ENCODE measurements at places on chromosomes 4 and X.

GRCh38 chrX:40068048-40068447 is 29.7 kb downstream of the BCOR start:
- no peak for DNase-seq

GRCh38 chrX:31233941-31234496 is 162.2 kb upstream of the FTHL17 start:
- DNase-seq: no peak

- no peak for DNase-seq
Observed at GRCh38 chr4:51851937-51852290, 9.0 kb downstream of the DCUN1D4 start.

DNA sequence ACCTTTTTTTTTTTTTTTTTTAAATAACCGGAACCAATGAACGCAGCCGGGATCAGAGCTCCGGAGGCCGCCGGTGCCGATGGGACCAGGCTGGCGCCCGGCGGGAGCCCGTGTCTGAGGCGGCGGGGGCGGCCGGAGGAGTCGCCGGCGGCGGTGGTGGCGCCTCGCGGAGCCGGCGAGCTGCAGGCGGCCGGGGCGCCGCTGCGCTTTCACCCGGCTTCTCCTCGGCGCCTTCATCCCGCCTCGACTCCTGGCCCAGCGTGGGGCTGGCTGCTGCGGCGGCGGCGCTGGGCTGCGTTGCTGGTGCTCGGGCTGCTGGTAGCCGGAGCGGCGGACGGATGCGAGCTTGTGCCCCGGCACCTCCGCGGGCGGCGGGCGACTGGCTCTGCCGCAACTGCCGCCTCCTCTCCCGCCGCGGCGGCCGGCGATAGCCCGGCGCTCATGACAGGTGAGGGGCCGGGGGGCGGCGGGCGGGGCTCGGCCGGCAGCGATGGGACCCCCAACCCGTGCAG is 337 bp downstream of the STIM2 start:
- no peak for DNase-seq

GRCh38 chr4:6620891-6621555 is 19.5 kb upstream of the MRFAP1 start:
- no peak for DNase-seq

- no peak for DNase-seq
Observed at GRCh38 chr4:24887881-24888430, 24.9 kb downstream of the CCDC149 start.

DNA sequence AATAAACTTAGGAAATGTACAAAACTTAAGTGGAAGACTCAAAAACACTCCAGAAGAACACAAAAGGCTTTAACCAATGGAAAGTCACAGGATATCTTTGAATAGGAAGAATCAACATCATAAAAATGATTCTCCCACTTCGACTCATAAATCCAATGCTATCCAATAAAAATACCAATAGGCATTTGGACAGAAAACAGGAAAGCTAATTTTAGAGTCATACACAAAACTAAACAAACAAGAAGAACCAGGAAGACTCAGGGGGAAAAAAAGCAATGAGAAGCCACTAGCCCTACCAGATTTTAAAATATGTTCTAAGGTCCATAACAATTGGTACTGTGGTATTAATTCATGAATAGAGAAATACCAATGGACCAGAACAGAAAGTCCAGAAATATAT is 28.2 kb downstream of the SLC9A7 start:
- DNase-seq: no peak

DNA sequence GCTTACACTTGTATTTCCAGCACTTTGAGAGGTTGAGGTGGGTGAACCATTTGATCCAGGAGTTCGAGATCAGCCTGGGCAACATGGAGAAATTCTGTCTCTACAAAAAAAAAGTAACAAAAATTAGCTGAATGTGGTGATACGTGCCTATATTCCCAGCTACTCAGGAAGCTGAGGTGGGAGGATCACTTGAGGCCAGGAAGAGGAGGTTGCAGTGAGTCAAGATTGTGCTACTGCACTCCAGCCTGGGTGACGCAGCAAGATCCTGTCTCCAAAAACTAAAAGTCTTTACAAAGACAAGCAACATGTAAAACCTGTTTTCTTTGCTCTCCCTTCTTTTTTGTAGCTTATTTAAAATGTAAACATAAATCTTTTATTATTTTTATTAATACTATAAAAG is 1156.1 kb downstream of the FAT4 start:
- DNase-seq: no peak

DNA sequence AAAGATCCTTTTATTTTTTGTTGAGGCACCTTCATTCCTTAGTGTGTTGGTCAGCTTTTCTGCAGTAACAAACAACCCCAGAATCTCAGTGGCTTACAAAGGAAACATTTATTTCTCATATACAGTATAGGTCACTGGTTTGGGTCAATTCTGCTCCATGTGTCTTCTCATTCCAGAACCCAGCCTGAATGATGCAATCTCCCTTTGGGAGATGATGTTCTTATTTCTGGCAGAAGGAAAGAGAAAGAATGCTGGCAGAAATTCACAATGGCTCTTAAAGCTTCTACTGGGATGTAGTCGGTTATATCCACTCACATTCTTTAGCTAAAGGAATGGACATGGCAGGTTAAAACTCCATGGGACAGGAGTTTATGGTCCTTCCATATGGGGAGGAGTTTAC is 42.3 kb downstream of the IDS start:
- DNase-seq: peak; percentile 76

DNA sequence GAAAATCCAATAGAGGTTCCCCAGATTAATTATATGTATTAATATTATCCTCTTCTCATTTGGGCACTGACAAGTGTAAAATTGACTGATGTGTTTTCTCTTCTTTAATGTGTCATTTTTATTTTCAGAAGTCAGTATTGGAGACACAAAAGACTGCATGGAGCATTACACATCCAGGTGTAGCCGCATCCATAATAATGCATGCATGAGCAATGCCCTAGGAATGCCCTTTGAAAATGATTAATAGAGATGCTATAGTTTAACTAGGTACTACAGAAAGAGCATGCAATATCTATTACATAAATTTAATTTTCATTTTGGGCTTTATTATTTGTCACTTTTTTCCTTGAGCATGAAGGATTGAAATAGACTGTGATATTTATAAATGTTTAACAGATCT is 509.9 kb downstream of the SPOCK3 start:
- no peak for DNase-seq

DNA sequence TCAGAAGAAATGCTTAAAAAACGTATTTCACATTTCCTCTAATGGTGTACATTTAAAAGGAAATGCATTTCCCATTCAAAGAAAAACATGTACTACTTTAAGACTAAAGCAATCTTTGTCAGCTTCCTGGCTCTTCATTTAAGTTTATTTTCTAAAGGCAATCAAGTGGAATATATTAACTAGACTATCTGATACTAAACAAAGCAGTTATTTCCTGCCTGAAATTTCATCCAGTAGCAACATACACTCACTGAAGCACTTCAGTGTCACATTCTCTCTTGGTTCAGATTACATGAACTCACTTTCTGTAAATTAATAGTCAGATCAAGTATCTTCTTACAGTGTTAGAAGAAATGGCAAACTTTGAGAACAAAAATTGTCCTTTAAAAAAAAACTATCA is 42.5 kb downstream of the LRBA start:
- no peak for DNase-seq

- DNase-seq: no peak
Observed at GRCh38 chrX:103513476-103514108, 5.7 kb downstream of the RAB40A start.

DNA sequence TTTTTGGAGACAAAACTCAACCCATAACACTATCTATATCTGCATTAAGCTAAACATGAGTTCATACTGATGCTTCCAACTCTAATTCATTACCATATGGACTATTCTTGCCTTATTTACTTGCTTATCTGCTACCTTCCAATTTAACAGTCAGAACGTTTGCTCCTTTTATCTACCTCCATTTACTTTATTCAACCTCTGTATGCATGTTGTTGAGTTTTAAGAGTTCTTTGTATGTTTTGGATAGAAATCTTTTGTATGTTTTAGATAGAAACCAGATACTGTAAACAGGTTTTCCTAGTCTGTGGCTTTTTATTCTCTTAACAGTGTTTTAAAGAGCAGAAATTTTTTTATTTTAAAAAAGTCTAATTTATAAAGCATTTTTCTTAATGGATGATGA is 542.2 kb upstream of the NDST4 start:
- DNase-seq: no peak

GRCh38 chr4:189071241-189071640 is 869.4 kb upstream of the FRG1 start:
- DNase-seq: no peak

GRCh38 chrX:153857348-153857903 is 27.1 kb upstream of the PDZD4 start:
- DNase-seq: no peak

DNA sequence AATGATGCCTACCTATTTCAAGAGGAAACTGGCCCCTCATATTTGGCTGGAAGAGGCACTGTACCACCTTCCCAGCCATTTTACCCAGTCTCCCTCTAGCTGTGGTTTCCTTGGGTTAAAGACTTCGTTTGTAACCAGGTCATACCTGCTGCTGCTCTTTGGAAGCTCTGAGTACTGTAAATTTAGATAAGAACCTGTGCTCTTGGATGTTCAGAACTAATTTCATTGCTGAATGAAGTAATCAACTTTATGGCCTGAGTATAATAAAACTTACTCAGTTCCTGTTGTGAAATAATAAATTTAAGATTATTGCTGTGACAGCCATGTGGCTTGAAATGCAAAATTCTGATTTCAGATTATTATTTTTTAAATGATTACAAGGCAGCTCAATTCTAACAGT is 12.2 kb downstream of the MTTP start:
- no peak for DNase-seq

DNA sequence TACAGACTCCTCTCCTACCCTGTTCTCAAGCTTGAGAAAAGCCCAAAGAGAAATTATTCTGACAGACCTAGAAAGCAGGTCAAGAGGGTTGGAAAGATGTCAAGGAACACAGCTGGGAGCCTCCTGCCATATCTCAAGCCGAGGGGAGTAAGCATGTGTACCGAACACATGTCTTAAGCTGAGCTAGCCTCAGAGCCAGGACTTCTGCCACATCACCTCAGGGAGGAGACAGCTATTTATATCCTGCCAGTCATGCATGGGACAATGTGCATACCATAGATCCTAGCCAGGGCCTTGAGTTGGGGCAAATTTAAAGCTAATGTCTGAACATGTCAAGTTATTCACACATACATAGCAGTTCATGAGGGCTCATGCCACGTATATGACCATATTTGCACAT is 11.8 kb downstream of the TMEM31 start:
- DNase-seq: no peak

DNA sequence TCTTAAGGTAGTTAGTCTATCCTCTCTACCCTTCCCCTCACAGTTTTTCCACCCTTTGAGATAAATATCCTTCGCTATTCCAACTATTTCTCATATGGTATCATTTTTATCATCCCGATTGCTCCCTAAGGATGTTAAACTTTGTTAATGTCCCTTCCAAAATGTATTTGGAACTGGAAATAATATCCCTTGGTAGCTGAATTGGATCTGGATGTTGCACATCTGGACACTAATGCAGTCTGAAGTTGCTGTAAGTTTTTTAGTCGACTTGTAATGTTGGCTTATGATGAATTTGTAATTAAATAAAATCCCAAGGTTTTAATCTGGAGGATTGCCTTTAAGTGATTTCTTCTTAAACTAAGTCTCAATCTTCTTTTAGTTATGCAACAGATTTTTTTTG is 22.5 kb downstream of the XIAP start:
- no peak for DNase-seq

DNA sequence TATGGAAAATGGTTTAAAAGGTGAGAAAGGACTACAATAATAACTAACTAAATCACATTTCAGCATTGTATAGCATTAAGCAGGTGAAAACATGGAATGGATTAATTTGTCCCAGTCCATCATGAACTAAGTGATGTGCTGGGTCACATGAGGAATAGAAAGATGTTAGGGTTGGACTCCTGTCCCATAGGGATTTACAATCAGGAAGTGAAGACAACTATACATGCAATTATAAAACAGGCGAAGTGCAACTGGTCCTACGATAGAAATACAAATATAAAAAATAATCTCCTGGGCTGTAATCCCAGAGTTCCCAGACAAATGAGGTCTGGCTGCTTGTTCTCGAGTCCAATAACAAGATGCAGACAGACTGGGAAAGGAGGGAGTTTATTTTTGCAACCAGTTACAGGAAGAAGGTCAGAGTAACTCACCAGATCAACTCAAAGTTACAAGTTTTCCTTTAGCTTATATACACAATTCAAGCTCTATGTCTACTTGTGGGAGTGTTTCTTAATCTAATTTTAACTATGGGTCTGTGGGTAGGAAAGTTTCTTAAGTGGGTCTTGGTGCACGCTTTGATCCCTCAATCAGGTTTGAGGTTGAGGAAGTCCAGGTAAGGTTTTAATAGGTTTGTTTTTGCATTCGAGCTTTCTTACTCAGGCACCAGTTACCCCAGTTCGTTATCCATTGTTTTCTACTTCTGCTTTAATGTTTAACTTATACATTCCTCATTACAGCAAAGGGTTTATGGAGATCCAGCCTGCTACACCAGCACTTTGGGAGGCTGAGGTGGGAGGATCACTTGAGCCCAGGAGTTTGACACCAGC is 50.1 kb downstream of the IGFBP7 start:
- DNase-seq: no peak

All from GM04503 (cell line).